Hippocampal formation (tissue), 2 donors: ENCODE measurements at places on chromosomes 7 and 10.

DNA sequence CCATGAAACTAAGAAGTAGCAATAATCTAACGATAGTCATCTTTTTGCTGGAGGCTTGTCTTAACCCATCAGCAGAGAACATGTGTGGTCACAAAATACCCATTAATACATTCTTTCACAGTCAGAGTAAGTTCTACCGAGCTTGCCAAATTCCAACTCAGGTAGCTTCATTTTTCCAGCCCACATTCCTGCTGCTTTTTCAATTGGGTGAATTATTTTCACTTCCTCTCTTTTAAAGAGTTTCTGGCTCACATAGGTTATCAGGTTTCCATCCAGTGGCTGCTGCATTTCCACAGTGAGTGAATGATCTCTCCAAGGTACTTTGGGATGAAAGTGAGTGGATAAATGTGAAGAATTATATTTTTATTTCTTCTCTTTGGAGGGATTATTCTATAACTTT is 233.1 kb downstream of the SEMA3E start:
- DNase-seq = no peak

DNA sequence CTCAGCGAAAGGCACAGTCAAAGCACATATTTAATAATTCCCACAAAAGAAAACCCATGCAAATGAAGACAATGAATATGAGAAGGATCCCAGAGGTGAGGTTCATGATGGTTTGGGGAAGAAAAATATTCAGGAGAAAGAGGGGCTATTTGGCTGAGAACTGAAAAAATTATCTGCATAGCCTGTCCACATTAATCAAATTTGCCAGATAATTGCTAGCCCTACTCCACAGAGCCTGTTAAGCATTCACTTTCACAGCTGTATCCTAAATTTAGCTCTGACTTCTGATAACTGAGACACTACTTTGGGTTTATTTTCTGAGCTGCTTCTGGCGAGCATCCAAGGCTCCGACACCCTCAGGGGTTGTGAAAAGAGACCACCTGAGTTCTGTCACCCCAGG is 176.2 kb downstream of the HERPUD2 start:
- no peak for DNase-seq

- no peak for DNase-seq
Observed at GRCh38 chr10:23193435-23194074, 1.4 kb downstream of the PTF1A start.

- no peak for DNase-seq
Observed at GRCh38 chr10:75076348-75076747, 35.1 kb upstream of the SAMD8 start.

- no peak for DNase-seq
Observed at GRCh38 chr7:126657599-126658358, 595.0 kb downstream of the GRM8 start.

DNA sequence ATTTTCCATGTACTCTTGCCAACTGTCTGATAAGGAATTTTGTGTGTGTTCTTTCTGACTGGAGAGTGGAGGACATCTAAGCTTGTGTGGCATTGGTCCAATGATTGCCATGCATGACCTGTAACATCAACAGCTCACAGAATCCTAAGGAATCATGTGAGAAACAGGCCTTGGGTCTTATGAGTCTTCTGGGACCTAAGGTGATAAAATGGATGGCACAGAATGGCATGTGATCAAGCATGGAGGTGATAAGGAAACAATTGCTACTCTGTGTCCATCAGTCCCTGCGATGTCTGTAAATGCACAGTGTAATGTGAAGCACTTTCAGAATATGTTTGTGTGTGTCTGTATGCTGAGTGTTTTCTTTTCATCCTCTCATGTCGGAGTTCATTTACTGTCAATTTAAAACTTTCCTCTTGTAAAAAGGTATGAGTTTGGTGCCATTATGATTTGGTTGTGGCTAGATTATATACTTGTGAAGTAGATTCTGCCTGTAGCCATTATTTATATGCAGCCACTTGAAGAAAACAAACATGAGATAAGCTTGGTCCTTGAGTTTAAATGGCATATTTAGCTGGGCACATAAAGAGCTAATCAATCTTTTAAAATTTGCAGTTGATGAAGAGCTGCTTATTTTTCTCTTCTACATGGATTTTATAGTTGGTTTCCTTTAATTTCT is 127.5 kb downstream of the VPS50 start:
- no peak for DNase-seq

DNA sequence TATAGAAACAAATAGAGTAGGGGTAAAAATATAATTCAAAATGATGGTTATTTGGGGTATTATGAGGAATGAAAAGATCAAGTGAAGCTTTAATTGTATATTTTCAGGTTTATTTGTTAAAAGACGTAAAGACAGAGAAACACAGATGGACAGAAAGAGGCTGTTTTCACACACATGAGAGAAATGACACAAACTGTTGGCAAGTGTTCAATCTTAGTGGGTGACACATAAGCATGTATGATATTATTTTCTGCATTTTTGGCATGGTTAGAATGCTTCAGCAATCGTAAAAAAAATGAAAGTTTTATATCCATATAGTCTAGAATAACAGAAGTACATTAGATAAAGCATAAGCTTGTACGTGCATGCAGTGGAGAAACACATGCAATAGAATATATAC is 464.4 kb upstream of the AKR1E2 start:
- DNase-seq = no peak

- no peak for DNase-seq
Observed at GRCh38 chr10:99422529-99423096, 7.8 kb downstream of the GOT1 start.

DNA sequence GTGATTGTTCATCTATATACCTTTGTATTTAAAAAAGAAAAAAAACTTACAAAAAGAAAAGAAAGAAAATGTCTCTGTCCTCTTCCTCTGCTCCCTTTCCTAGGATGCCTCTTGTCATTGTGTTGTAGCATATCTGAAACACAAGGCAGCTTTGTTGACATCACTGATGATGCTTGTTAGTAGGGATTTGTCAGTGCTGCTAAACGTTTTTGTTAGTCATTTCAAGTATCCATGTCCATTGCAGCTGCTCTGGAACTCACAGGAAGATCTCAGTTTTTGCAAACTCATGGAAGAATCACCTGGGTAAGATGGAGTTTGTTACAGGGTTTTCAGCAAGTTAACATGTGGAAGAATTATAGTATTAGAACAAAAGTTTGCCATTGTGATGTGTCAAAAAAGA is 123.6 kb downstream of the CCSER2 start:
- peak; percentile 11 for DNase-seq

DNA sequence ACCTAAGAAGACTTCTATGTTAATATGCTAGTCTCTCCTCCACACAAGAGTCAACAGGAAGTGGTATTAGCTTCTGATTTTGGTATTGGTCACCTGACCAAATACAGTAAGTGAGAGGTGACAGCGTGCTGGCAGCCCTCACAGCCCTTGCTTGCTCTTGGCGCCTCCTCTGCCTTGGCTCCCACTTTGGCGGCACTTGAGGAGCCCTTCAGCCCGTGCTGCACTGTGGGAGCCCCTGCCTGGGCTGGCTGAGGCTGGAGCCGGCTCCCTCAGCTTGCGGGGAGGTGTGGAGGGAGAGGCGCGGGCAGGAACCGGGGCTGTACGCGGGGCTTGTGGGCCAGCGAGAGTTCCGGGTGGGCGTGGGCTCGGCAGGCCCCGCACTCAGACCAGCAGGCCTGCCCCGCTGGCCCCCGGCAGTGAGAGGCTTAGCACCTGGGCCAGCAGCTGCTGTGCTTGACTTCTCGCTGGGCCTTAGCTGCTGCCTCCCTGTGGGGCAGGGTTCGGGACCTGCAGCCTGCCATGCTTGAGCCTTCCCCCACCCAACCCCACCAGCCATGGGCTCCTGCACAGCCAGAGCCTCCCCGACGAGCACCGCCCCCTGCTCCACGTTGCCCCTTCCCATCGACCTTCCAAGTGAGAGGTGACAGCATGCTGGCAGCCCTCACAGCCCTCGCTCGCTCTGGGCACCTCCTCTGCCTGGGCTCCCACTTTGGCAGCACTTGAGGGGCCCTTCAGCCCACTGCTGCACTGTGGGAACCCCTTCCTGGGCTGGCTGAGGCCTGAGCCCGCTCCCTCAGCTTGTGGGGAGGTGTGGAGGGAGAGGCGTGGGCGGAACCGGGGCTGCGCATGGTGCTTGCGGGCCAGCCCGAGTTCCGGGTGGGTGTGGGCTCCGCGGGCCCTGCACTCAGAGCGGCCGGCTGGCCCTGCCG is 4.2 kb upstream of the ACSL5 start:
- DNase-seq = no peak

DNA sequence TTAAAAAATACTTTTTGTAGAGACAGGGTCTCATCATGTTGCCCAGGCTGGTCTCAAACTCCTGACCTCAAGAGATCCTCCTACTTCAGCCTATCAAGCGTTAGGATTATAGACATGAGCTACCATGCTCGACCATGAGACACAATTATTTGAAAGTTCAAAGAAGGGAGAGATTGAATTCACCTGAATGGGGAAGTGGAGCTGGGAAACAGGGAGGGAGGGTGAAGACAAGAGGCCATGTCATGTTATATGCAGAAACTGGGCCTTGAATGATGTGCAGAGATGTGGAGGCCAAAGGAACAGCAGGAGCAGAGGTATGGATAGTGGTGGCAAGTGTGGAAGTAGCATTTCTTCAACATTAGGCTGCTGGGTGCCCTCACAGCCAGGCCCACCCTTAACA is 18.7 kb upstream of the CYCS start:
- no peak for DNase-seq

DNA sequence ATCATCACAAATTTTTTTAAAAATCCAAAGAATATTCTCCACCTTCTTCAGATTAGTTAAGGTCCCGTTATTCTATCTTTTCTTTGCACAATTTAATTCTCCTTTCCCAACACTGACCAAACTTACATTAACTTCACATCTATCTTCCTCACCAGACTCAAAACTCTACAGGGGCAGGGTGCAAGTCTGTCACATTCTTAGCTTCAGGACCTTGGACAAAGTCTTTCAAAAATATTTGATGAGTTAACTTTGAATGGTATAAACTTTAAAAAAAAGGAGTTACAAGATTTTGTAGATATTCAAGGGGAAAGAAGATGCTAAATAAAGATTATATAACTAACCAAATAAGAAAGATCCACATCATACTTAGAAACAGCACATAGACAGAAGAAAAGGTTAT is 132.7 kb downstream of the ZNF438 start:
- no peak for DNase-seq

GRCh38 chr10:86361156-86362128 is 5.2 kb downstream of the GRID1 start:
- peak; percentile 70 for DNase-seq

- DNase-seq = no peak
Observed at GRCh38 chr7:155355745-155356144, 58.1 kb downstream of the INSIG1 start.

DNA sequence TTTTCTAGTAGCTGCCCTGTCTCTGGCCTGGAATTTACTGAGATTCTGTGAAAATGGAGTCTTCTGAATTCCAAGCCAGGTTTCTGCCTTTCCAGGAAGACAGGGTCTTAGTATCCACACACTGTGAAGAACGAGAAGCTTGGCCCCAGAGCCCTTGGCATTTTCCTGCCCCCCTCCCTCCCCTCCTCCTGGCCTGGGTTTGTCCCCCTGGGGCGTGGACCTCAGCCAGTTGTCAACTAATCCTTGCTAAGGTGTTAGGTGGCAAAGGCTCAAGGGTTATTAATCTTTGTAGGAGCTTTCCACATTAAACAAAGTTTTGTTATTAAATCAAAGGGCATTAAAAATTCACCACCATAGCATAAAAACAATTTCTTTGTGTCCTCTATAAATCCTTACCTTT is 329.5 kb downstream of the RNLS start:
- no peak for DNase-seq

- DNase-seq = no peak
Observed at GRCh38 chr10:124696446-124697392, 47.5 kb downstream of the FAM53B start.

GRCh38 chr7:1621718-1622117 is 48.4 kb upstream of the ELFN1 start:
- no peak for DNase-seq

GRCh38 chr10:132651511-132652029 is 114.0 kb downstream of the INPP5A start:
- DNase-seq = no peak

DNA sequence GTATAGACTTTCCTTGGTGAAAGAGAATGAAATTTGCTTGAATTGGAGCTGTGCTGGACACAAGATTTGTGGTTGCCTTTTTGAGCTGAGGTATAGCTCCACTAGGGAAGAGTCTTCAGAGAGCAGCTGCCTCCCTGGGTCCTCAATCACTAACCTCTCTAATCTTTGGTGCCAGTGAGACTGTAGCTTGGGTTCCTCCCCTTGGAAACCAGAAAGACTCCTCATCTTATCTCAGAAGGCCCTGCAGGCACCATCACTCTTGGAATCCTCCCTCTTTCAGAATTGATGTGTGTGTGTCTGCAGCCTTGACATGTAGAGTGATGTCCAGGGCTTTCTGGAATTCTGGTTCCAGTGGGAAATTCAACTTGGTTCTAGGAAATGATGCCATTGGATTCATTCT is 426.5 kb downstream of the RPS24 start:
- DNase-seq = no peak

GRCh38 chr7:2019711-2020511 is 212.8 kb downstream of the MAD1L1 start:
- no peak for DNase-seq

- no peak for DNase-seq
Observed at GRCh38 chr7:13288516-13288915, 601.1 kb downstream of the ARL4A start.

DNA sequence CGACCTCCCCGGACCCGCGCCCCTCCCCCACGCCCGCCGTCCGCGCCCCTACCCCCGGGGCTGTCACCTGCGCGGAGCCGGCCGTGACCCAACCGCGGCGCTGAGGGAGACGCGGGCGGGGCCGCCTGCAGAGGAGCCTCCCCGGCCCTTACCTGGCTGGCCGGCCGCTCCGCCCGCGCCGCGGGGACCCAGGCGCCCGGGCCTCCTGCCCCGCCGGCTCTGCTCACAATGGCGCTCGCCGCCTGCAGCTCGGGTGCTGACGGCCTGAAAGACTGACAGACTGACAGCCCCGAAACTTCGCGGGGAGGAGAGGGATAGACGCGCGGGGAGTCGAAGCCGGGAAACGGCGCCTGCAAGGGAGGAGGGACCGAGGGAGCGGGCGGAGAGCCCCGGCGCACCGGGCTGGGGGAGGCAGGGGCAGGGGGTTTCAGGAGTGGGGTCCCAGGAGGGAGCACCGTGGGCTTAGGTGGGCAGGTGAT is 393 bp downstream of the ZNF467 start:
- DNase-seq = no peak

DNA sequence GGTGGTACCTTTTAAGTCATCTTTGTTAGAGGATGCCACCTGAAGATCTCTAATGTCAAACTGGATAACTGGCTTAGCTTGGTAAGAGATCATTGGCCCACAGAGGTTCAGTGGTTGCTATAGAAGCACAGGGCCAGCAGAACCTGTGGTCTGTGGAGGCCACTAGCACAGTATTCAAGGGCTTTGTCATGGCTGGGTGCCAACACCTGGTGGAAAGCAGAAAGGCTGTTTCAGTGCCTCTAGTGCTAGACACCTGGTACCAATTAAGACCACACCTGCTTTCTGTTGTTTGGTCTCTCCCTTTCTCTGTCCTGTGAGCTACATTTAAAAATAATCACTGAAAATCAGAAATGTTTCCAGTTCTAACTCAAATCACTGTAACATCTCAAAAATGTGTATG is 10.0 kb upstream of the PCGF5 start:
- no peak for DNase-seq

GRCh38 chr10:132943058-132943790 is 854 bp upstream of the CFAP46 start:
- DNase-seq = no peak
